ENCODE measurements at places on chromosomes 6 and 20.

- no peak for DNase-seq
Measured at GRCh38 chr6:75946146-75946831, 126.2 kb downstream of the IMPG1 start.

GRCh38 chr6:102402635-102403329 is 1009.3 kb downstream of the GRIK2 start:
- no peak for DNase-seq

- DNase-seq = no peak
Measured at GRCh38 chr6:64831680-64832079, 875.3 kb downstream of the EYS start.

DNA sequence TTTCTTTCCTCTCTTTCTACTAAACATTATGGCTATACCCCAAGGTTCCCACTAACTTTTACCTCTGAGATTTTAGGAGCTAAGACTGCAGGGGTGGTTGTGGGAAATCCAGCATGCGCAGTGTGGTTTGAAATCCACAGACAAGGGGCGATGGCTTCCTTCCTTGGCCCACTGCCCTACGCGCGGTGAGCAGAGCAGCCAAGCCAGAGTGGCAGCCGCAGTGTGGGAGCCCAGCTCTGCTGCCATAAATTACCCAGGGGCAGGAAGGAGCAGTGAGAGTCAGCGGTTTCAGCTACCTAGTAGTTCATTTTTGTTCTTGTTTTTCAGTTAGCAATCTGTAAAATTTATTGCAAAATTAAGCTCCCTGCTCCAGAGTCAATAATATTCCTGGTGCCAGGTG is 101.4 kb downstream of the BMP2 start:
- no peak for DNase-seq

GRCh38 chr6:32255199-32256153 is 31.6 kb upstream of the NOTCH4 start:
- DNase-seq = peak; percentile 15

GRCh38 chr6:118780668-118781067 is 113.3 kb upstream of the ASF1A start:
- no peak for DNase-seq

DNA sequence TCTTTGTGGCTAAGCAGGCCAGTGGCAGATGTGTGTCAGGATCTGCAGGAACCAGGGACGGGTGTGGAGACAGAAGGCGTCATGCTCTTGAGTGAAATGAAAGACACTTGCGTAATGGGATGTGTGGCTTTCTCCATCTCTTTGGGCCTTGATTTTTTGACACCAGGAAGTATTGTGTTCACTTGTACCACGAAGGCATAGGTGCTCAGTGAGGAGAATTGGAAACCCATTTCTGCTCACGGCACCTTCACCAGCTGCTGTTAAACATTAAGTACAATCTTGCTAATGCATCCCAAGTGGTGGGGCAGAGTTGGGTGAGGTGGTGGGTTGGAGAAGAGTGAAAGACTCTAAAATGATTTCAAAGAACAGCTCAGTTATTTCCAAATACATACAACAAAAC is 30.0 kb downstream of the GJA10 start:
- no peak for DNase-seq

- DNase-seq = no peak
Measured at GRCh38 chr6:96576221-96576620, 13.3 kb downstream of the FHL5 start.

DNA sequence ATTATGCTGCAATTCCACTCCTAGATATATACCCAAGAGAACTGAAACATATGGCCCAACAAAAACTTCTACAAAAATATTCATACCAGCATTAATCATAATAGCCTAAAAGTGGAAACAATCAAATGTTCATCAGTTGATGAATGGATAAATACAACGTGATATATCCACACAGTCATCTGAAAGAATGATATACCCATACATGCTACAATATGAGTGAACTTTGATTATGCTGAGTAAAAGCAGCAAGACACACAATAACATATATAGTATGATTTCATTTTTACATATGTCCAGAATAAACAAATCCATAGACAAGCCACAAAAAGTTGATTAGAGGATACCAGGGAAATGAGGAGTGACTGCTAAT is 30.7 kb downstream of the CDK19 start:
- no peak for DNase-seq

DNA sequence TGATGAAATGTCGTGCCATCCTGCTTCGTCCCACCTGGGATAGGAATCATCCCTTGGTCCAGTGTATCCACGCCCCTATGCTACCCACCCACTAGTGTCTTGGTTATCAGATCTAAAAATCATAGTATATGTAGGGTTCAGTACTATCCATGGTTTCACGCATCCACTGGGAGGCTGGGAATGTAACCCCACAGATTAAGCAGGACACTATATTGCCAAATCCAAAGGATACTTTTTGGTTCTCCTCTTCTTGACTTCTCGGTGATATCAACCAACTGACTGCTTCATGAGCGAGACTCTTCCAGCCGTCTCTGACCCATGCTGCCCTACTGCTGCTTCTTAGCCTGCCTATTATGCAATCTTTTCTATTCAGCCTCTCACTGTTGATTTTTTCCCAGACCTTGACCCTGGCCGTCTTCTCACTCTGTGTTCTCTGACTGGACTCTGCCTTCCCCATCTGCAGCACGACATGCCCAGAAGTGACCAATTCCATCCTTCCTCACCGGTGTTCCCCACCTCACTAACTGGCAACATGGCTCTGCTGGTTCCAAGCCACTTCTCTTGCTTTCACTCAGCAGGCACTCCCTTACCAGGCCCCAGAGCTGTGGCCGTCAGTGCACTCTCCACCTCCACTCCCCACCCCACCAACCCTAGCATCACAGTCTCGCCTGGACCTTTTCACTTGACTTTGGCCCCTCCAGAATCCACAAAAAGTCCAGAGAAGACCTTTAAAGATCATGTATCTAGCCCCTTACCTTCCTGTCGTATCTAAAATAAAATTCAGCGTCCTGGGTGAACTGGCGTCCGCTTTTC is 34.5 kb downstream of the GFRA4 start:
- DNase-seq = no peak

DNA sequence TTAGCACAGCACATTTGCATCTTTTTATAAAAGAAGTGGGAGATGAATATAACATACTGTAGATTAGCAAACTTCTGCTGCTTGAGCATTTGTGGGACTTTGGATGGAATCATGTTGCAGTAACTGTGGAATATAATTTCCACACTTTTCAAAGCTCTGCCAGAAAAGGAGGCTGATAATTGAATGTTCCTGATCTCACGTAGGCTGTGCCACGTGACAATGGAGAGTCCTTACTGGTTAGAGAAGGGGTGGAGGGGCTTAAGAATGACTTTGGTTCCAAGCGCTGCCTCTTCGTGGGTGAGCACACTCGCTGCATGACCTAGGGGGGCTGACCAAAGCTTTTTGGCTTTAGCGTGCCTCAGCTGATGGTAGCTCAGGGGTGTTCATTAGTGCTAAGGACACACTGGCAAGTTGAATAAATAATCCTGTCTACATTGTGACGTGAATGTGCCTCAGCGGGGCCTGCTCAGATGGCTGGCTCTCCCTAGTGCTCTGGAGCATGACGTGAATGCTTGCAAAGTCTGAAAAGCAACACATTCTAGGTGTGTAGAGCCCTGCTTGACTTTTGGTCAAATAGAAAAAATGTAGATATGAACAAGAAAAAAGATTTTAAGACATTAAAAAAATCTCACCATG is 15.0 kb downstream of the WRNIP1 start:
- no peak for DNase-seq

DNA sequence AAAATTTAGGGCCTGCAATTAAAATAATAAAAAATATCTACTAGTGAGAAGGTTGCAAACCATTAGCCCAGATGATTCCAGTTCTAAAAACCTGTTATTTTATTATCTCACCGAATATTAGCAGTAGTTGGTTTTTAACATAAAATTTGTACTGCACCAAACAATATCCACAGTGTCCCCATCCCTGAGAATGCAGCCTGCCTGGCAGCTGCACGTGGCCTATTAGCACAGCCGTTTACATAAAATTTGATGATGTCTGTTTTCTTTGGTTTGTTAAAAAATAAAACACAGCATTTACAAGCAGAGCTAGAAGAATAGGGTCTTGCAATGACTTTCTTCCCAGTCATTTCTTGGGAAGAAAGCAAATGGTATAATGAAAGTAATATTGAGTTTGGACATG is 58.2 kb downstream of the FUT9 start:
- no peak for DNase-seq

GRCh38 chr20:44701118-44701857 is 13.9 kb upstream of the CCN5 start:
- DNase-seq = no peak

DNA sequence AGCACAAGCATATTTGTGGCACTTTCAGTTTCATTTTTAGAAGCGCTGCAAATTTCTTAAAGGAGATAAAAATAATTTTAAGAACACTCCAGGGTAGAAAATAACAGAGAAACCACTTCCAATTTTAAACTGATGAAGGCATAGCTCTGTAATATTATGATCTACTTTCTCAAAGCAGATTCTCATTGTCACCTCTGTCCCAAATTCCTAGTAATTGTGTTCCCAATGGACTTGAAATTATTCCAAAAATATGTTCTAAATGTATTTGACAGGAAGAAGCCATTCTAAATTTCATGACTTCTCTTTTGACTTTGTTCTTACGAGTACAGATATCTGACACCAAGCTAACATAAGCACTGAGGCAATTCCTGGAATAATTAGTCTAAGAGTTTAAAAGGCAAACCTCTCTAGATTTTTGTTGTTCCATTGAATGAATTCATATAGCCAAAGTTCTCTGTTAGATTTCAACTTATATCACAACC is 140.2 kb upstream of the CARMIL1 start:
- no peak for DNase-seq

- no peak for DNase-seq
Measured at GRCh38 chr6:21856456-21856825, 262.9 kb downstream of the SOX4 start.

- DNase-seq = no peak
Measured at GRCh38 chr6:164069350-164069990, 655.0 kb downstream of the QKI start.

GRCh38 chr20:44800391-44801046 is 9.8 kb downstream of the RIMS4 start:
- DNase-seq = no peak

GRCh38 chr6:21905531-21905930 is 312.0 kb downstream of the SOX4 start:
- no peak for DNase-seq

GRCh38 chr20:18702736-18703135 is 110.8 kb upstream of the SCP2D1 start:
- DNase-seq = no peak

GRCh38 chr6:166008441-166009369 is 158.9 kb downstream of the TBXT start:
- no peak for DNase-seq

GRCh38 chr6:67880939-67881705 is 754.0 kb upstream of the ADGRB3 start:
- no peak for DNase-seq

DNA sequence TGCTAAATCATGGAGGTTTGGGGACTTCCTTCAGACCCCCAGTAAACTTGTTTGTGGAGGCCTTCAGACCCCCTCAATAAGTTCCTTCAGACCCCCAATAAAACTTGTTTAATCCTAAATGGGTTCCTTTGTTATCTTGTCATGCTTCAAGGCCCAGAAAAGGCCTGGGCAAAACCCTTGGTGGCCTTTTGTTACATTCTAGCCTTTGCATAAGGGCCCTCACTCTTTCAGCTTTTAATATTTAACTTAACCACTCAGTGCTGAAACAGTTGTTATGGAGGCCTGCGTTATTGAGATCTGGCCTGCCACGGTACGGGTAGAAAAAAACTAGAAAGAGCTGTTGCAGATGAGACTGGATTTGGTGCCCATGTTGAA is 4.3 kb upstream of the DYNLRB1 start:
- no peak for DNase-seq

- no peak for DNase-seq
Measured at GRCh38 chr6:100276311-100277057, 188.2 kb downstream of the SIM1 start.

DNA sequence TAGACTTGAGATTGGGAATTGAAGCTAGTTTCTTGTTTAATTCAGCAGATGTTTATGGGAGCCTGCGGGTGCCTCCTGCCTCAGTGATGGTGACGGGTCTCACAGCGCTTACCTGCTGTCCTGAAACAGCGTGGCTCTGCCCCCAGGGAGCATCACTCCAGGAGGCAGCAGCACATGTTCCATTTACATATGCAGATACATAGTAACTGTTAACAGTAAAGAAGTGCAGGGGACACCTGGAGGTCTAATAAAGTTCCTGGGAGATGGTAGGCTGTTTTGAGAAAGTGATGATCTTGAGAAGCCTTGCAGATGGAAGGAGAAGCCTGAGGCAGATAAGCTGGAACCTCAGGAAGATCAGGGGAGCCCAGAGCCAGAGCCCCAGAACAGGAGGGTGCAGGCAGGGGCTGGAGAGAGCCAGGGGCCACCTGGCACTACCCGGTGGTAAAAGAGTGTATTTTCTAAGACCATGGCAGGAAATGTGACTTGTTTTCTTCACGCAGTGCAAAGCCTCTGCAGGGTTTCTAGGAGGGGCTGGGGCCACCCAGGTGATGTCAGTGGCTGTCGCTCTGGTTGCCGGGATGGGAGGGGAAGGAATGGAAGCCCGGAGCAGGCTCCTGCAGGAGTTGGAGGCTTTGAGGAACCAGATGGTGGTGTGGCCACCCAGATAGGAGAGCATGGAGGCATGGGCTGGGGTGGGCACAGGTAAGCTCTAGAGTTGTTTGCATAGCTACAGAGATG is 24.2 kb upstream of the KIF25 start:
- no peak for DNase-seq

GRCh38 chr6:33885132-33886057 is 81.6 kb upstream of the MLN start:
- no peak for DNase-seq

DNA sequence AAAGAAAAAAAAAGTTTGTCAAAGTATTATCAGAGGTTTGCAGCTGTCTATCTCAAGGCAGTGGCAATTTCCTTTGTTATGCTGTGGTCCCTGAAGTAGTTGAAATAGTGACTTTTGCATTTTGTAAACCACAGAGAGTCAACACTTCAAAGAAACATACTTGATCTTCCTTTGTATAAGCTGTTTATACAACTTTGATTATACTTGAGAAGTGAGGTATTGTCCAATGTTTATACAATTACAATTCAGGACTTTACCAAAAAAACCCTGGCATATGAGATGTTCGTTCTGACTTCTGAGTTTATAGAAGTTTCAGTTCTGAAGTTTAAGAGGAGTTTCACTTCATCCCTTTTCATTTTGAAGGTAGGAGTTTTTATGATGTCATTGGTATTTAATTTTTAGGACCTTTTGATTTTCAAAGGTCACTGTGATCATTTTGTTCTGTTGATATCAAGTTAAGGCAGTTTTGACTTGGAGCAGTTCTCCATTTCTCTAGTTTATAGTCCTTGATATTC is 4.0 kb downstream of the STK4 start:
- DNase-seq = no peak

- no peak for DNase-seq
Measured at GRCh38 chr6:52566853-52567279, 10.0 kb downstream of the TRAM2 start.

Measured in stimulated activated CD8-positive, alpha-beta memory T cell treated with anti-CD3 and anti-CD28 coated beads, Interleukin-15, amount 100 ng/mL, for 24 hours (primary cell).